ENCODE measurements at places on chromosomes 1 and 21. TPM values are rescaled to one million over a fixed set of nuclear protein-coding genes. Genes with fewer than 3 reads are reported as not detected.

Gene SPRR2F
- not detected for total RNA-seq

Gene EGLN1
- total RNA-seq: 38.4 TPM

Gene COL6A2
- total RNA-seq: 2,867 TPM

Gene PKN2
- 28.8 TPM for total RNA-seq

Gene NGF
- total RNA-seq: 10.1 TPM

Gene OLFML3
- total RNA-seq: 139 TPM

Gene PRMT6
- 16.7 TPM for total RNA-seq

Gene F11R
- 8.9 TPM for total RNA-seq

Gene LCE1A
- total RNA-seq: not detected

Gene USP25
- total RNA-seq: 50.1 TPM

Gene RHEX
- total RNA-seq: not detected

Gene OR2T33
- not detected for total RNA-seq

Gene LRRN2
- total RNA-seq: not detected

Gene NFASC
- 19.1 TPM for total RNA-seq

Gene GJA8
- not detected for total RNA-seq

Gene GMEB1
- total RNA-seq: 9.0 TPM

Gene VHLL
- total RNA-seq: not detected

Gene CELA2A
- total RNA-seq: not detected

Gene CGN
- not detected for total RNA-seq

Gene GFI1
- total RNA-seq: 0.15 TPM
